ENCODE measurements at places on chromosomes 3 and 15.

DNA sequence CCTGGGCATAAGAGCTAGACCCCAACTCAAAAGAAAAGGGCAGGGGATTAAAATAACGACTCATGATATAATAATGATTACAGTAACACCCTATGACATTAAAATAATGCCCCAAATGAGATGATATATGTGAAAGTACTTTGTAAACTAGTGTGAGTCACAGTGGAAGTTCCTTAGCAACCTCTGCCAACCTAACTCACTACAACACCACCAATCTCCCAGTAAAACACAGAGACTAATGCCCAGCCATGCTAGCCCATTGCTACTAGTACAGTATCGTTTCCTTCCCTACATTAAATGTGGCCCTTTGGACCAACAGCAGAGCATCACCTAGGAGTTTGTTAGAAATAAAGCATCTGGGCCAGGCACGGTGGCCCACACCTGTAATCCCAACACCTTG, 11.2 kb upstream of the ADAMTS7 start:
- DNase-seq, result no peak

DNA sequence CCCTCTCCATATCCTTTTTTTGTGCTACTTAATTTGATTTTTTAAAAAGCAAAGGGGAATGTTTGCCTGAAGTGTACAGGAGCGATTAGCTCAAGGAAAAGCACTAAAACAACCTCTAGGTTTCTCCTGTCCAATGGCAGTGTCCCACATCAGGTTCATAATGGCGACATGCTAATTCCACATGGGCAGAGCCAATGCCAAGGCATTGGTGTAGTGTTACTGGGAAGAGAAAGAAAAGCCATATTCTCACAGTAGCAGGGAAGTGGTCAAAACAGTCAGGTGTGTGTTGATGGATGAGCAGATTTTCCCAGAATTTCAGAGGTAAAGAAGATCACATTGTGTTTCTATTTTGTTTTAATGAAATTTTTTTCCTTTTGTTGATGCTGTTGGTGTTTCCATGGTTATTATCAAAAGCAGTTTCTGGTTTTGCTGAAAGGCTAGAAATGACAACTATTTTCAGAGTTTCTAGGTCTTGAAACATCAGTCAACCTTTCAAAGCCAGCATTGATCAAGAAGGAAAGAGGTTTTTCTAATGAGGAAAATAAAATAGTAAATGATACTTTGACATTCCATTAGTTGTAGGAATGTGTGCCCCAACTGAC, 65.2 kb downstream of the FNDC3B start:
- DNase-seq, result no peak

GRCh38 chr15:65054333-65055200, 9.4 kb downstream of the SLC51B start:
- DNase-seq, result no peak

GRCh38 chr3:42541079-42541478, 38.6 kb downstream of the VIPR1 start:
- DNase-seq, result no peak

All from stimulated activated CD4-positive, alpha-beta T cell treated with anti-CD3 and anti-CD28 coated beads, Interleukin-1b, Interleukin-23, amount 100 ng/mL, for 1 hour (primary cell).